ENCODE measurements at places on chromosomes 12 and 14.

- no peak for DNase-seq
Observed at GRCh38 chr12:21296751-21297406, 37.8 kb downstream of the SLCO1A2 start.

DNA sequence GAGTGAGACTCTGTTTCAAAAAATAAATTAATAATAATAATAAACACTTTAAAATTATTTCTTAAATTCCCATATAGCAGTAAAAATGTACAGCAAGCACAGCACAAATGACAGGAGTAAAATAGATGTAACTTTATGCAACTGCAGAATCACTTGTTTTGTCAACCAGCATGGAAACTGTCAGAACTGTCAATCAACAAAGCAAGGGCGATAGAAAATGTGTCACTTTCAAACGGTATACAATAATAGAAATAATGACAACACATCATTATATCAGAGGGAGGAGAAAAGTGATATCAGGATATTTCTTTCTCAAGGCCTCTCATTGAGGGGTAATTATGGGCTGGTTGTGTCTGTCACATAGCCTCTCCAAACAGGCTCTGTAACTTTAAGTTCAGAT is 68.2 kb downstream of the KLHL28 start:
- DNase-seq = no peak

- DNase-seq = no peak
Observed at GRCh38 chr12:52826611-52827498, 7.3 kb downstream of the KRT79 start.

DNA sequence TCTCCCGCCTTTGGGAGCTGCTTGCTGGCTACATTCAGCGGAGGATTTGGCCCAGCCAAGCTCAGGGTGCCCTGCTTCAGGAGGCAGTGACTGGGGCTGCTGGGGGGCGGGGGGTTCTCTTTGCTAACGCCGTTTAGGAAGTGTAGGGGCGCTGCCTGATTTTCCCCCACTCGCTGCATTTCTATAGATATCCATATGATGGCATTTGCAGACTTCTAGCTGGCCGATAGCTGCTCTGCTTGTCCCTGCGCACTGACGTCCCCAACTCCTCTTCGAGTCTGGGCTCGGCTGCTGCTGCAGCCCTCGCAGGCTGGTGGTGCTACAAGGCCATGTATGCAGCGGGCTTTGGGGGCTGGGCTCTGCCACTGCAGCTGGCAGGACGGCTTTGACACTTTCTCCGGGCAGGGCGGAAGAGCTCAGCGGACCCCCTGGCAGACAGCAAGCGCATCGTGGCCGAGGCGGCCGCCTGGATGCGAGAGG is 3.1 kb downstream of the LRFN5 start:
- no peak for DNase-seq

DNA sequence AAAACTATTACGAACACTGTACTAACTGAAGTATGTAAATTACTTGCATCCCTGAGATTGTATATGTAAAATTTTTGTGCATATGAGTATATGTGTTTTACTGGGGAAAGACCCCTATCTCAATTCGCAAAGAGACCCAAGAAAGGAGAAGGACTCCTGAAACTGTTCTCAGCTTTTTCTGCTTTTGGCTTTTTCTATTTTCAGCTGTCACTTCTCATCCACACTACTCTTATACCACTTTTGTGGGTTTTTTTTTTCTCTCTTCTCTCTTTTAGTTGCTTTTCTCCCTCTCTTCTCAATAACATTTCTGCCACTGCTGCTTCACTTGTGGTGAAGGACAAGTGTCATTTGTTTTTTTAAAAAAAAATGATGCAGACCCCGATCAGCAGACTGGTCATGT is 39.8 kb downstream of the NIN start:
- no peak for DNase-seq

GRCh38 chr12:113980537-113981337 is 14.6 kb upstream of the RBM19 start:
- DNase-seq = no peak

GRCh38 chr12:5654019-5654418 is 222.1 kb downstream of the NTF3 start:
- no peak for DNase-seq

DNA sequence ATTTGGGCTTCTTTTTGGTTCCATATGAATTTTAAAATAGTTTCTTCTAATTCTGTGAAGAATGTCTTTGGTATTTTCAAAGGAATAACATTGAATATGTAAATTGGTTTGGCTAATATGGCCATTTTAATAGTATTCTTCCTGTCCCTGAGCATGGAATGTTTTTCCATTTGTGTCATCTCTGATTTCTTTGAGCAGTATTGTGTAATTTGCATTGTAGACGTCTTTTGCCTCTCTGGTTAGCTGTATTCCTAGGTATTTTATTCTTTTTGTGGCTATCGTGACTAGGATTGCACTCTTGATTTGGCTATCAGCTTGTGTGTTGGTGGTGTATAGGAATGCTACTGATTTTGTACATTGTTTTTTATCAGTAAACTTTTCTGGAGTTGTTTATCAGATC is 601.9 kb downstream of the SNAPC1 start:
- no peak for DNase-seq

DNA sequence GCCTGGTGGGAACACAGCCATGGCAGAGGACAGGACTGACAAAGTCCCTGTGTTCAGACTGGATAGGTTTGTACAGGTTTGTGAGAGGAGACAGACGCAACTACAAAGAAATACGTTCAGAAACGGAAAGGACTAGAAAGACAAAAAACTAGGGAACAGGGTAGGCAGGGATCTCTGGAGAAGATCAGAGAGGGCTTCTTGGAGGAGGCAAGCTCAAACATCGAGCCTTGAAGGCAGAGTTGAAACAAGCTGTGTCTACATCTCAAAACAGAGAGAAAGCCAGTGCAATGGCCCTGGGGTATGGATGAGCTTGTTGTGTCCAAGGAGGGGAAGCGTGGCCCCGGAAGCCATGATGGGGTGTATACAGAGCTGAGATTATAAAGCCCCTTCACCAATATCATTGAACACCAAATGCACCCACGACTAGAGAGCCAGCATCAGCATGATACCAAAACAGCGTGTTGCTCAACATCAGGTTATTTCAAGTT is 89.6 kb upstream of the NCOR2 start:
- DNase-seq = no peak

GRCh38 chr14:101625336-101626097 is 64.2 kb downstream of the DIO3 start:
- no peak for DNase-seq

- DNase-seq = no peak
Observed at GRCh38 chr14:83491091-83491490, 1957.4 kb upstream of the SEL1L start.

DNA sequence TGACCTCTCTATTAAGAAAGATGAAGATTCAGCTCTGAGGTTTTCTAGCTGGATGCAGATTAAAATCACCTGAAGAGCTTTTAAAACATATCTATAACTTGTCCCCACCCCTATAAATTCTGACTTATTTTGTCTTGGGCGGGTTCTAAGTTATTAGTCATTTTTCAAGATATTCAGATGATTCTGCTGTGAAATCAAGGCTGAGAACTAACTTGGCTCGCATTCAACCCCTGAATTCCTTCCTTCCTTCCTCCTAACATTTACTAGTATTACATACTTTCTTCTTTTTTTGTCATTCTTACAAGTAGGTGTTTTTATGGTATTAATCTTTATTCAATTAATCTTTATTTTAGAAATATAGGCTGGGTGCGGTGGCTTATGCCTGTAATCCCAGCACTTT is 55.4 kb downstream of the SSPN start:
- no peak for DNase-seq

- no peak for DNase-seq
Observed at GRCh38 chr14:89731396-89731933, 223.1 kb downstream of the EFCAB11 start.

GRCh38 chr12:39043424-39043822 is 138.0 kb upstream of the CPNE8 start:
- DNase-seq = no peak

- no peak for DNase-seq
Observed at GRCh38 chr12:57488402-57489156, 711 bp downstream of the MARS1 start.

- DNase-seq = no peak
Observed at GRCh38 chr12:53171725-53172329, 8.7 kb upstream of the ZNF740 start.

DNA sequence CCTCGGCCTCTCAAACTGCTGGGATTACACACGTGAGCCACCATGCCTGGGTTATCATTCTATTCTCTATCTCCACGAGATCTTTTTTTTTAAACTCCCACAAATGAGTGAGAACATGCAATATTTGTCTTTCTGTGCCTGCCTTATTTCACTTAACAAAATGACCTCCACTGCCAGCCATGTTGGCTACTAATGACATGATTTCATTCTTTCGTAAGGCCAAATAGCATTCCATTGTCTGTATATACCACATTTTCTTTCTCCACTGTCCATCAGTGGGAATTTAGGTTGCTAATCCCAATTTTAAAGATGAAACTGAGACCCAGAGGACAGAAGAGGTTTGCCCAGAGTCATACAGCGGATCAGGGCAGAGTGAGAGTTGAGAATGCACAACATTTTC is 10.9 kb upstream of the TRPV4 start:
- no peak for DNase-seq

GRCh38 chr12:54394281-54394719 is 9.8 kb upstream of the ZNF385A start:
- DNase-seq = no peak

GRCh38 chr12:131350943-131351318 is 360.0 kb upstream of the SFSWAP start:
- no peak for DNase-seq

DNA sequence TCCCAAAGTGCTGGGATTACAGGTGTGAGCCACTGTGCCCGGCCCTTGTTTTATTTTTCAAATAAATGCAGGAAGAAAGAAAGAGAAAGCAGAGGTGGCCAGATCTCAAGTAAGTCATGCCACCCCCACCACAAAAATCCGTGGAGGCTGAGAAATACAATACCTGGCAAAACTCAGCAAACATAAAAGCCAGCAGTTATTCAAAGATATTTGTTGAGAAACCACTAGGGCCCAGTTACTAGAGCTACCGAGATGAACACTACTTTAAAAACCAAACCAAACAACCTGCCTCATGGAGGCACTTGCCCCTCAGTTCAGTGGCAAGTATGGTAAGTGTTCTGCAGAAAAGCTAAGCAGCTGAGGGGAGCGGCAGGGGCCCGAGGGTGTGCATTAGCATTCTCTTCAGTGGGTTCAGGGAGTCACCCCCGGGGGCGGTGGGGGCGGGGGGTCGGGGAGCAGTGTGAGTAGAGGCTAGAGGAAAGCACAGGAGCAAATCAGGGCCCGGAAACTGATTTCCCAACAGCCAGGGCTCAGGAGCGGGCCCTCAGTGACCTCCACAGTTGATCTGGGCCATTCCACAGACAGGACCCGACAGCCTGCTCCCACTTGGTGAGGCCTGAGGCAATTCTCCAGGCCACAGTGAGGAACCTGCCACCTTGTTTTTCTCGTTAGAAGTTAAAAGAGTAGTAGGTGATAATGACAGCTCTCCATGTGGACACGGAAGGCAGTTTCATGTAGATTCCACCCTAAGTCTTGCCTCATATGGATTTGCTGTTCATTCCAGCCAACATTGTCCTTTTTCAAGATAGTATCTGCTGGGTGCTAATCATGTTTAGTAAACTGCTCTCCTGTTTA is 8.6 kb downstream of the EVL start:
- DNase-seq = no peak

GRCh38 chr12:46198913-46199312 is 69.9 kb downstream of the SLC38A1 start:
- no peak for DNase-seq

DNA sequence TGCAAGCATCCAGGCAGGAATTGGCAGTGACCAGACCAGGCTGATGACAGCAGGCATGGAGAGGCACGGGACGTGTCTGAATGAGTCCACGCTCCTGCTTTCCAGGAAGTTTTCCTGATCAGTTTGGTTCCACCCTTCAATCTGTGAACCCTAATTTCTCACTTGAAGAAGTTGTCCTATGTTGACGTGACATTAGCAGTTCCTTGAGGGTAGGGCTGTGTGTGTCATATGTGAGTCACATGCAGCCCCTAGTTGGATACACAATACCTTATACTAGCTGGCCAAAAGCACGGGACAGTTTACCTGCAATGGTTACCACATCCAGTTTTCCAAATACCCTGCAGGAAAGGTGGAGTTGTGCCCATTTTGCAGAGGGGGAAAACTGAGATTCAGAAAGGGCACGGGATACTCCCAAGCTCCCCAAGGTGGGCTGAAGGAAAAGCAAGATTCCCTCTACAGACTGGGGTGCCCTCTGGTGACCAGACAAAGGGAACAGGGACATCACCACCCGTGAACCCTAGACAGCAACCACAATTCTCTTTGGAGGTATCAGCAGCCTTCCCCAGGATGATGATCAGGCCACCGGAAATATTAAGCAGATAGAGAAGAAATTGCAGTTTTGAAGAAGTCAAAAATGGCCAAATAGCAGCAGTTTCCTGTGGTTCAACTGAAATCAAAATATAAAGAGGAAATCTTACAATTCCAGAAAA is 194.5 kb downstream of the PHETA1 start:
- no peak for DNase-seq

DNA sequence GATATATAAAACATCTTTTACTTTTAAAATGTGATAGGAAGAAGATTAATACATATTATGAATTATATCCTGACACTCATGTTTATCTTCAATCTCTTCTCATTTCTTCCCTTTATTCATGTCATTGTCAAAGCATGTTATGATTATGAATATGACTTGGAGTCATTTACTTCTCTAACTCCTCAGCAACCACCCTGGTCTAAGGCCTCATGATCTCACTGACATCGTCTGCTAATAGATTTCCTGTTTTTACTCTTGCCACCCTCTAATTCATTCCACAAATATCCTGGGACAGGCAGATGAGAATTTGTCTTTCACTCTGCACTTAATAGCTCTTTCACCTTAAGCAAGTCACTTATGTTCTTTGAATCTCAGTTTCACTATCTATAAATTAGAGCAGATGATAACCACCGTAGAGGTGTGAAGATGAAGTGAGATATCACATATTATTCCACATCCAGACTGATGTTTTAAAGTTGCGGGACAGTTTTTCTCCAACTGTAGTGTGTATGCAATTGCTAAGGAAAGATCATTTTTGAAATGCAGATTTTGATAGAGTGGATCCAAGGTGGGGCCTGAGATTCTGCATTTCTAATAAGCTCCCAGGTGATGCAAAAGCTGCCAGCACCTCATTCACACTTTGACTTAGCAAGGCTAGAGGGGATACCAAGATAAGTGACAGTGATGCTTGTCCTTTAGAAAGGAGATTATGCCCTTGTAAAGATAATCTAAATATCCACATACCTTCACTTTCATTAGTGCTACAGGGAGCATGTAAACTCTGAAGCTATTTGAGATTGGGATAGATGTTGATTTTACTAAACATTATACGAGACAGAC is 3.3 kb upstream of the IAPP start:
- no peak for DNase-seq

DNA sequence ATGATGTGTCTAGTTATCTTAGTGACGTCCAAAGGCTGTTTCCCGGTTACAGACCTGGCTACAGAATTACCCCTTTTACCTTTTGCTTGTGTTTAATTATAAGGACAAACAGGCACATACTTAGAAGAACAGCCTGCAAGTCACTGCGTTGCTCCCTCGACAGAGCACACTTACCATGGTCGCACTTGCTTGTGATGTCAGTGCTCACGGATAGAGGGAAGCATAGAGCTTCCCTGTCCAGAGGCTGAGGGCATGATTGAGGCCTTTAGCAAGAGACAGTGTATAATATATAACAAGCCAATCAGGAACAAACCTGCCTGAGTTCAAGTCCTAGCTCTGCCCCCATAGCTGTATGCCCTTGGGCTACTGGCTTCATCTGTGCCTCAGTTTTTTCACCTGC is 73.2 kb upstream of the SCN8A start:
- no peak for DNase-seq
